ENCODE measurements at places on chromosomes 6 and 20.

GRCh38 chr20:32467506-32468312 is 109.6 kb downstream of the ASXL1 start:
- DNase-seq, result no peak

GRCh38 chr6:10215326-10216110 is 199.4 kb downstream of the TFAP2A start:
- no peak for DNase-seq

GRCh38 chr20:62503401-62504178 is 27.8 kb upstream of the GATA5 start:
- DNase-seq, result no peak

DNA sequence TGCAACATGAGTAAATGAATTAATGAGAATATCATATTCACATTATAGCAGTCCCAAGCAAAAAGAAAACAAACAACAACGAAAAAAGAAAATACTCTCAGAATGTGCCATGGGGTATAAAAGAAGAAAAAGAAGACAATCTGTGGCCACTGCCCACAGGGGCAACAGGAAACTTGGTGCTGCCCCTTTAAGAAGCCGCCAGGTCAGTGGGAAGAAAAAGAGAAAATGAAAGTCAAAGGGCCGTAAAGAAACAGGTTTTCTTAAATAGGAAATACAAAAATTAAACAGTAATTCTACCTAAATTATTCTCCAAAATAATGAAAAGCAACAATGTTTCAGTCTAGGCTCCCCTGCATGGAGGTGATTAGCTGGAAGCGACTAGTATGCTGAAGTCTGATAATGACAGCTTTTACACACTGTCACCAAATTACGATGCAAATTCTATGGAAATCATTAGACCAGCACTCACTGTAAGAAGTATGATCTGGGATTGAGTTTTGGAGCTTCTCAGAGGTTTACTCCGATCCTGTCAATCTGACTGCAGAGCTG is 23.6 kb downstream of the GMDS start:
- DNase-seq, result no peak

GRCh38 chr6:158799051-158799792 is 19.9 kb downstream of the EZR start:
- DNase-seq, result peak; percentile 28

- DNase-seq, result no peak
Measured at GRCh38 chr20:41045671-41046070, 17.0 kb downstream of the TOP1 start.

DNA sequence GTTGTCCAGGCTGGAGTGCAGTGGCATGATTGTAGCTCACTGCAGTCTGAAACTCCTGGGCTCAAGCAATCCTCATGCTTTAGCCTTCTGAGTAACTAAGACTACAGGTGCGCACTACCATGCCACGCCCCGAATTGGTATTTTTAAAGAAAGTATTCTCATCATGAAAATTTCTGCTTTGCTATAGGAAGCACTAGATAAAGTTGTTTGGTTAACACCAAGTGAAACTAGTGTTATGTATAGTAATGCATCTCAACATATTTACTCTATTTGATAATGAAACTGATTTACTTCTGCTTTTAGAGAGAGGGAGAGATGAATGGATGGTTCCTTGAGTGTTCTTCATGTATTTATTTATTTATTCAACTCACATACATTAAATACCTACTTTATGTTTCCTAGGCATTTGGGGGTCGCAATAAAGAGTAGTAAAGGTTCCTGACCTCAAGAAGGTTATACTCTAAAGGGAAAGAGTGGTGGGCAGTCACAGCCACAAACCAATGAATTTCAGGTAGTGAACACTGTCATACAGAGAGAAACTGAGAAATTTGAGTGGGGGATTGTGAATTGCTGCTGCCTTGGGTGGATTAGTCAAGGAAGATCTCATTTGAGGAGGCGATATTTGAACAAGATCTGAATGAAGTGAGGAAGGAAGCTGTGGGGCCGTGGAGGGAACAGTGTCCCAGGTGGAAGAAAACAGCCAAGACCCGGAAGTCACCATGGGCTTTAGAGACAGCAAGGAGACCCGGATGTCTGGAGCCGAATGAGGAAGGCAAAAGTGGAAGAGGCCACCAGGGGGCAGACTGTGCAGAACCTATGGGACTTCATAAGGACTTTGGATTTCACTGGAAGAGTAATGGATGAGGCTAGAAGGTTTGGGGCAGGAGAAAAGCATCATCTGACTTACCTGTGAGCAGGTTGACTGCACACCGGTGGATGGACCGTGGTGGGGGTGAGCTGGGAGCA is 185.6 kb downstream of the TSHZ2 start:
- no peak for DNase-seq

DNA sequence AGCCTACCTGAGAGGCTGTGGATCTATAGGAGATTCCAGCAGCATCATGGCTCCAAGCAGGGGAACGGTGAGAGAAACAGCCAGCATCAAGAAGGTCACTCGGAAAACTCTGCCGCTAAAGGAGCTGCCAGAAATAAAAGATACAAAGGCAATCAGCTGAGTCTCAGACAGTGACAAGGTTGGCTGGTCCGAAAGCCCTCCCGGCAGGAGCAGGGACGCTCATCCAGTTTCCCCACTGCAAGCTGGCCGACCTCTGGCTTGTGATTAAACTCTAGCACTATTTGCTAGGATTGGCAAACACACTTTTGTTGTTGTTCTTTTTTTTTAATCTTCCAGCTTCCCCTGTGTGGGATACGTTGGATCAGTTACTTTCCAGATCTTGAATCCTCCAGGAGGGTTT is 8.7 kb downstream of the APMAP start:
- no peak for DNase-seq

- no peak for DNase-seq
Measured at GRCh38 chr6:122673343-122673961, 63.2 kb downstream of the PKIB start.

DNA sequence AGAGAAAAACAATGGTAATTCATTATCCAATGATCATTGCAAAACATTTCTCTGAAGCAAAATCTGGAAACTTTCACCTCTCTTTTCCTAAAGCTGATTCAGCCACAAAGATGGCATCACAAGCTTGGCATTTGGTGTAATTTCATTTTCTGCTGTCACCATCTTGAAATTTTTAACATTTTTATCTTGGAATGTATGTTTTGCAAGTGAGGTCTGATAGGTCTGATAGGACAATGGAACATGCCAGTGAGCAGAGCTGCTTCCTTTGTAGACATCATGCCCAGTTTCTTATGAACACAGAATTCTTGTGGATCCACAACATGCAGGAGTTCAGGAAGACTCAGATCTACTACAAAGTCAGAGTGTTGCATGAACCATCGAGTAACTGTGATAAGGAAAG is 969.6 kb downstream of the EYS start:
- no peak for DNase-seq

DNA sequence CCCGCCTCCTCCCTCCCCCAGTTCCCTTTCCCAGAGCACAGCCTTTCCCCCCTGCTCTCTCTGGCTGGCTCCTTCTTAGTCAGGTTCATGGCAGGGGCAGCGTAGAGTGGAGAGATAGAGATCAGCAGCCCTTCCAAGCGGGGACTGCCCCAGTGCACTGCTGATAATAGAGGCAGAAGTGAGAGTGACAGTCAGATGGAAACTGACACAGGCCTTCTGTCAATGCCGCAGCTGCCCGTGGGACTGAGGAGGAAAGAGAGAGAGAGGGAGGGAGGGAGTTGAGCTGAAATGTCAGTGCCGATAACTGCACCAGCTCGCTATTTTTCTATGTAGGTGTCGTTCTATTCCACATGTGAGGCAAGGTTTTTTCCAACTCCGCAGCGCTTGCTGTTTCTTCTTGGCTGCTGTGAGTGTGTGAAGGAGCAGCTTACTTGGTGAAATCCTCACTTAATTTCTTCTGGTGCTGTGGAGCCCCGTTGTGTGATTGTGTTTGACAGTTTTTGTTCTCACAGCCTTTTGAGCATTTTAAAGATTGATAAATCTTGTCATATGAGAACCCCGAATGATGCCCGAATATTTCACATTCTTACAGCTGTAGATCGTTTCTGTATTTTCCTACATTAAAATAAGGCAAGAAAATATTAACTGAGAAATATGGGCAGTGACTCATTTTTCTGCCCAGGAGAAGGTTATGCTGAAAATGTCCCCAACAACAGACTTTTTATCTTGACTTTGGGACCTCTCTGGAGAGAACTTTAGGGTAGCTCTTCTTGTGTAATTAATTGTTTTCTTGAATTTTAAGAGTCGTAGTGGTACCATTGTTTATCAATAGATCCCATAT is 386.4 kb upstream of the MMS22L start:
- peak; percentile 20 for DNase-seq

GRCh38 chr20:31572042-31572700 is 32.9 kb upstream of the ID1 start:
- DNase-seq, result no peak

GRCh38 chr6:84554074-84554473 is 210.3 kb downstream of the TBX18 start:
- DNase-seq, result no peak

Data from femur (tissue), 1 donor.